ENCODE measurements at places on chromosomes 4 and X.
A peak's percentile ranks its signal among the peaks of the same experiment; 100 is the strongest.

- no peak for DNase-seq
Observed at GRCh38 chr4:178205826-178206225, 763.6 kb upstream of the AGA start.

DNA sequence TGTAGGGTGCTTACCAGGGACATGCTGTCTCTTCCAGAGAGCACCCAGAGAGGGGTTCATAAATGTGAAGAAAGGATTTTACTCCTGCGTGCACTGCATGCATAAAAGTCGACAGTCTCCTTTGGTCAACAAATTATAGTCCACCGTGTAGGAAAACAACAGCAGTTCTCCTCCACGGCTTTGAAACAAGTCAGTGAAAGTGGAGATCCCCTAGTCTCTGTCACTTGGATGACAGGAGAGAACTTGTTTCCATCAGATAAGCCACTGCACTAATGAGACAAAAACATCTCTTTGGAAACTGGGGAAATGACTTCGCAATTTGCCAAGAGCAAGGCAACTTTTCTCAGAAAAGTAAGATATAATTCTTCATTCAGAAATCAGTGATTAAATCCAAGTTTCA, 9.7 kb downstream of the UNC5C start:
- no peak for DNase-seq

DNA sequence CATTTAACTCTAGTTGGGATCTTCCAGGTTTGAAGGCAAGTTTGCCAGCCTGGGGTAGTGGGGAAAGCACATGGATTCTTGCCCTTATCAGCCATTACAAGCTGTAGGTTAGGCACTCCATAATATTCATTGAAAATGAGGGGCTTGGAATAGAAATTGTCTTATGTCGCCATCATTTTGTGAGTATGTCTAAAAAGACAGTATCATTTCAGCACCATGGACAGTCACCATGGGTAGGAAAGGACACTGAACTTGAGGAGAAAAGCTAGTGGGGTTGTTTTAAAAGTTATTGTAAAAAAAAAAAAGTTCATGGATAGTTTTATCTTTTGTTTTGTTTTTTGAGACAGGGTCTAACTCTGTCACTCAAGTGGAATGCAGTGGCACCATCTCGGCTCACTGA, 356.1 kb downstream of the HNRNPD start:
- peak; percentile 60 for DNase-seq

DNA sequence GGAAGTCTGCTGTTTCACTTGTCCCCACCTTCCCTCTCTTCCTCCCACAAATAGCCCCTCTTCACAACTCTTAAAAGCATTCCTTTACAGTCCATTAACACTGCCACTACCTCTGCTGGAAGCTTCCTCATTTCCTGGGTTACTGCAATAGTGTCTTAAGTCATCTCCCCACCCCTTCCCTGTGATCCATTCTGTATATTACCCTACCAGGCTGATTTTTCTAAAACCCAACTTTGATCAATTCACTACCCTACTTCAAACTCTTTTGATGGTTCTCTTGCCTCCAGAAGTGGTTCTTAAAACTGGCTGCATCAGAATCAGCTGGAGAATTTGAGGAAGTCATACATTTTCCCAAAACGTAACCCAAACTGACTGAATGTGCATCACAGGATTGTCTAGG, 8.8 kb upstream of the XIAP start:
- DNase-seq, result no peak

DNA sequence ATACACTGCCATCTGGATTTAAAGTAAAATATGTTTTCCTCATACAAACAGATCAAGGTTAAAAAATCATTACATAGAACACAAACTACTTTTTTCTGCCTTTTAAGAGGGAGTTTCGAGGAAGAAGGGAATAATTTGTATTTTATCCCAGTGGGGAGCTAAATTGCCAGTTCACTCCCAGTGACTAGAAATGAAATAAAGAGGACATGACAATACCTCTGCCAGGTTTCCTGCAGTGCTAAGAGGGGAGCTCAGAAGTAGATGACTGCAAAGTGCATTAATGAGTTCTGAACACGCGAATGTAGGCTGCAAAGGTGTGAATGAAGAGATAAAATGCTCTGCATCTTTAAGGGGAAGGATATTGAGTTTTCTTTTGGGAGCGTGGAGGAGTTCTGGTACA, 69.7 kb downstream of the SRPX start:
- no peak for DNase-seq

Data from left lung (tissue), 14 donors.